ENCODE measurements at places on chromosomes 16 and 17.
A peak's percentile ranks its signal among the peaks of the same experiment; 100 is the strongest.

DNA sequence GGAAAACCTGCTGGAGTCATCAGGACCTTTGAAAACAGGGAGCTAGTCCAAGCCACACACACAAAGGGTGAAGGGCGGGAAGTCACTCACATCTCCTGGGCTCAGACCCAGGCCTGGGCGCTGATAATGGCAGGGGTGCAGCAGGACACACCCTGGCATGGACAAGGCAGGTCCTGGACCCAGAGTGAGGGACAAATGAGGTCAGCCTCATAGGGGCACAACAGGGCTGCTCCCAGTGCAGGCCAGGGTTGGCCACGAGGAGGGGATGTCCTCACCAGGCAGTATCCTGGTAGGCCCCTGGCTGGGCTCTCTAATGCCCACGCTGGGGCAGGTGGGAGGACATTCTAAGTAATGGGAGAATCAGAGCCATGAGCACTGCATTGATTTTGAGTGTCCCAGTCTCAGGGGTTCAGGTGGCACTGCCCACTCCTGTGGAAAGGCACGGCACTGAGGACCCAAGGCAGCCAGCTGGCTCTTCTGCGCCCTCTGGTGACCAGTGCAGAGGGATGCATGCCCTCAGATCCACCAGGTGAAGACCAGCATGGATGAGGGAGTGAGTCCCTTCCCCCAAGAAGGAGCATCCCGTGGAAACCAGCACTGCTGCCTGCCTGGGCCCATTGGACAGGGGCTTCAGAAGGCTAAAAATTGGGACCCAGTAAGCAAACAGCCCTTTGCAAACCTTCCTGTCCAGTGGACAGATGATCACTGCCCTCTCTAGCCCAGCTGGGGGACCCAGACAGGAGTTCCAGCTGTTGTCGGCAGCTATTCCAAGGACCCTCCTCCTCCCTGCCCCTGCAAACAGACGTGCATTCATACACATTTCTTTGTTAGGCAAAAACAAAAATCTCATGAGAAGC, 23.4 kb upstream of the SREBF1 start:
- peak; percentile 68 for DNase-seq

GRCh38 chr17:50939795-50940684, 73.9 kb upstream of the TOB1 start:
- DNase-seq: no peak

GRCh38 chr16:3149630-3150345, 15.0 kb downstream of the ZNF213 start:
- peak; percentile 52 for DNase-seq

GRCh38 chr16:78368121-78369102, 269.0 kb downstream of the WWOX start:
- no peak for DNase-seq

- DNase-seq: no peak
Observed at GRCh38 chr17:28970879-28971278, 19.6 kb upstream of the PHF12 start.

GRCh38 chr16:67517661-67518423, 10.8 kb upstream of the RIPOR1 start:
- no peak for DNase-seq

DNA sequence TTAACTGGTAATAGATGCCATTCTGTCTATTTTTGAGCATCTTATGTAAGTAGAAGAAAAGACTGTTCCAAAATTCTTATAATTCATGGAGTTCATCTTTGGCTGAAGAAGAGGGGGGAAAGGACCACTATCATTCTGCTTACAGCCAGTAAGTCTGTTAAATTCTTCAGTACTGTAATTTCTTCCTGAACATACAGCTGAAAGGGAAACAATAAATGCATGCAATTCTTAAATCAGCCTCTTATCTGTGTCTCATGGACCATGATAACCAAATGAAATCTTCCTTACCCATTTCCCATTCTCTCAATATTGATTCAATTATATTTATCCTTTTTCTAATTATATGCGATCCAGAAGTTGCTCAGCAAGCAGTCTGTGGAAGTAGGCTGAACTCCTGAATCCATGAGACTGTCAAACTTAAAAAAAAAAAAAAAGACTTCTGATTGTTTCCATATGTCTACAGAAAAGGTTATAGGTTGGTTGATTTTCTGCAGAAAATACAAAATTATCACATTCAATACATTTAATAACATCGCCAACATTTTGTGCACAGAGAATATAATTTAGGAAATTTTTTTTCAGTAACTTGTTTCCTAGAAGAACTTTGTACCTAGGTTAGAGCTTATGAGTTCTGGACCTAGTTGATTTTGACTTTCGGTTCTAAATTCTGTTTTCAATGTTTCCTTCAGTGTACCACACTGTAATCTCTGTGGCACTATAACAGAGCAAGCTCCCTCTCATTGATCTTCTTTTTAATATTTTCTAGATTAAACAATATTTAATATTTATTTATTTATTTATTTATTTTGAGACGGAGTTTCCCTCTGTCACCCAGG, 1.2 kb upstream of the ABCA9 start:
- no peak for DNase-seq

DNA sequence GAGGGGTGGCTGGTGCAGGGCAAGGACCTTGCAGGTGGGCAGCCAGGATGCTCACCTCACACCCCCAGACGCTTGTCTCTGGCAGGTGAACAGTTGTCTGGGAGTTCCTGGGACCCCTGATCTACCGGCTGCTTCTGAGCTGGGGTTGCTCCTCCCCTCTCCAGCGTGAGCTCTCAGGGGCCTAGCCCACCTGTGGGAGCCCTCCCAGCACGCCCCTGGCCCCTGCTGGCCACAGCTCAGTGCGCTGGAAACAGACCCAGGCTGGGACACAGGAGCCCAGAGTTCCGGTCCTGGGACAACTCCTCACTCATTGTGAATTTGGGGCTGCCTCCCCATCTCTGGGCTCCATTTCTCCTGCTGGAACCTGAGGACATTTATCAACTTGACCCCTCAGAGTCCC, 30.3 kb downstream of the ARHGAP23 start:
- DNase-seq: no peak

DNA sequence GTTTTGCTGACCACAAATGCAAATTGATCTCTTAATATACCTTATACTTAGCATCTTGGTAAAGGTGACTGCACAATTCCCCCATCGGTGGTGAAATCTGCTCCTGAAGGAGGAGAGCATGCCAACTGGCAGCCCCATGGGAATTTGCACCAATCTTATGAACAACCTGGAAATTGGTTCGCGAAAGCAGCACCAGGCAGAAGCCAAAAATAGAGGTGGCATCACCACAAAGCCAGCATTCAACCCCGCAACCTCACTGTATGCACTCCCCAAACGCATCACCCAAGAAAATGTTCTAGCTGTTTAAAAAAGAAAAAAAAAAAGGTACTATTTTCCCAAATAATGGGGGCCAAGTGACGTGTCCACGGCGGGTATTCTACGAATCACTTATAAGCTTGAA, 213.4 kb downstream of the ZFHX3 start:
- no peak for DNase-seq

GRCh38 chr17:79808763-79809529, 12.1 kb upstream of the CBX8 start:
- DNase-seq: peak; percentile 35

DNA sequence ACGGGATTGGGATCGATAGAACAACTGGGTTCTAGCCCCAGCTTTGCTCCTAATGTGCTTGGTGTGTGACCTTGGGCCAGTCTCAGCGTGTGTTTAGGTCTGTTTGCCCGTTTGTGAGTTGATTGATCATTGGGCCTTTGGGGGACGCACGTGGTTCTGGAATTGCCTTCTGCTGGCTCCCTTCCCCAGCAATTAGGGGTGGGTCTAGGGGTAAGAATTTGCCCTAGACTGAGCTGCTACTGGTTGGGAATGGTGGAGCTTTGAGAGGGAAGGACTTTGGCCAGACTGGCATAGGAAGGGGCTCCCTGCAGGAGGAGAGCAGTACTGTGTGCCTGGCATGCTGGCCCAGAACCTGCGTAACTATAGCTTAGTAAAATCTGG, 1.5 kb downstream of the SPNS2 start:
- DNase-seq: no peak

DNA sequence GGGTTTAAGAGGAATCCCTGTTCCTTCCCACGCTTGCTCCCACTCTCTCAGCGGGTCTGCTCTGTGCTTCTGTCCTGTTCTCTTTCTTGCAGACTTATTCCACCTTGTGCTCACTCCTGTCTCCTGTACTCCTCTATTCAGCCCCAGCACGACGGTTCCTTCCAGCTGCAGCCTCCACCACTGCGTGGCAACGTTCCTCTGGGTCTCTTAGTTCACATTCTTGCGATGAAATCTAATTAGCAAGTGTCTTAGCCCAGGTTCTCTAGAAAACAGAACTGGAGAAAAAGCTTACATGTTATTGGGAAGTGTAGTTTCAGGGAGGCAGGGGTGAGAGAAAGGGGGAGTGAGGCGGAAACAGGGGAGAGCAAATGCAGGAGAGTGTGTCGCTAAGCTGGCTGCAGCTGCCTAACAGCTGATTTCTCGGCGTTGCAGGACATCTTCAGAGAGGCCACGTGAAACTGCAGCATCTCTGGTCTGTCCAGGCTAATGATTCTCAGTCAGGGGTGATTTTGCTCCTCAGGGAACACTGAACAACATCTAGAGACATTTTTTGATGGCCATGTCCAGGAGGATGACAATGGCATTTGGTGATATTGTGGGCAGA, 213.2 kb upstream of the NLRP1 start:
- no peak for DNase-seq

- no peak for DNase-seq
Observed at GRCh38 chr16:2042986-2043666, 4.5 kb downstream of the NTHL1 start.

DNA sequence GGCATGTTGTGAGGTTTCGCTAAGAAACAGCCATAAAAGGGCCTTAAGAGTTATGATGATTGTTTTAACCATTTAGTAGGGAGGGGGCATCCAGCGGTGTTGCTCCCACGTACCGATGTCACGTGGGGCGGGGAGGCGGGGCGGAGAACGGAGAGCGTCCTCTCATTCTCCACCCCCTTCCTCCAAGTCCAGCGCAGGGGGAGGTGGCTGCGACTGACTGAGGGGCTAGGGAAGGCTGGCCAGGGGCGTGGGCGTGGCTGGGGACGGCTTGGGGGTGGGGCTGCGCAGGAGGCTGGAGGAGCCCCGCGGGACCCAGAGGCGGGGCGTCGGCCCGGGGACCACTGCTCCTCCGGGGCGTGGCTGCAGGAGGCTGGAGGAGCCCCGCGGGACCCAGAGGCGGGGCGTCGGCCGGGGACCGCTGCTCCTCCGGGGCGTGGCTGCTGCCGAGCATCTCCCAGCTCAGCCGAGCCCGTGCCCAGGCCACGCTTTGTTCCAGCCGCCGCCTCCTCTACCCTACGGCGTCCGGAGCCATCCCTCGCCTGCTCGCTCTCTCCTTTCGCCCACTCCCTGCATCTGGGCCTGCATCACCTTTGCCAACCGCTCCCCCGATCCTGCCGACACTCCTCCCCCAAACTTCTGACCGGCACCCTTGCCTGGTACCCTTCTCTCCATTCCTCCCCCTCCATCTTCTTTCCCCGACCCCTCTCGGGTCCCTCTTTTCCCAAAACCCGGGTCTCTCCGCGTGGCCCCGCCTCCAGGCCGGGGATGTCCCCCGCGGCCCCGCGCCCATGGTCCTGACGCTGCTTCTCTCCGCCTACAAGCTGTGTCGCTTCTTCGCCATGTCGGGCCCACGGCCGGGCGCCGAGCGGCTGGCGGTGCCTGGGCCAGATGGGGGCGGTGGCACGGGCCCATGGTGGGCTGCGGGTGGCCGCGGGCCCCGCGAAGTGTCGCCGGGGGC, at the start of gene SARM1:
Gene SARM1 (plus strand): TSS at position 450 of the 958 bp plus-strand sequence. CDS start 339 bp downstream, at position 789.
- DNase-seq: peak; percentile 96

GRCh38 chr16:57807252-57807967, 5.1 kb upstream of the KIFC3 start:
- peak; percentile 65 for DNase-seq

GRCh38 chr16:49458656-49459445, 85.2 kb downstream of the C16orf78 start:
- DNase-seq: no peak

DNA sequence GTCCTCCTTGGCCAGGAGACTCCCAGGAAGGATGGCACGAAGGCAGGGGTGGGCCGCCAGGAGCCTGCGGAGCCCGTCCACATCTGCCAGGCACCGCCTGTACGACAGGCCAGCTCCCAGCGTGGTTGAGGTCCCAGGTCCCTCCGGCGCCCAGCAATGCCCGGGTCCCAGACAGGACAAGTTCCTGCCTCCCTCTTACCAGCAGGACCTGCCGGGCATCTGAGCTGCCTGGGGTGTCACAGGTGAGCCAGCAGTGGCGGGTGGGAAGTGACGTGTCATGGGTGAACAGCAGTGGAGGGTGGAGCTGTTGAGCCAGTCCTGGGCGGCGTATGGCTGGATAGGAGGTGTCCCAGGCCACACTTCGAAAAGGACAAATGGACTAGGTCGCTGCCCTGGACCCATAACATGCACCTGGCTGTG, 15.7 kb upstream of the BAHCC1 start:
- DNase-seq: no peak

DNA sequence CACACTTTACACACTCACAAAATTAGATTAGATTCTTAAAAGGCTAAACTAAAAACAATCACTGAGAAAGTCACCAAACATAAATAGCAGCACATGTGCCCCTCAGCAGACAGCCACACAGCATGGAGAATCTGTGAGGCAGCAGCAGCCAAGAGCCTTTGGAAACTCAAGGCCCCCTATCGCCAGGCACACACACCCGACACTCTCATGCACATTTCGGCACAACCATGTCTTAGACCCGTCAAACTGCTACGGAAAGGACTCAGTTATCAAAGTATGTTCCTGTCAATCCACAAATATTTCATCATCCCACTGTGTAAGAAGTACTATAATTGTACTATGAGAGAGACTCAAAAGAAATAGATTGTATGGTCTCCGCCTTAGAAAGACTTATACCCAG, 20.9 kb downstream of the UBE2O start:
- no peak for DNase-seq

DNA sequence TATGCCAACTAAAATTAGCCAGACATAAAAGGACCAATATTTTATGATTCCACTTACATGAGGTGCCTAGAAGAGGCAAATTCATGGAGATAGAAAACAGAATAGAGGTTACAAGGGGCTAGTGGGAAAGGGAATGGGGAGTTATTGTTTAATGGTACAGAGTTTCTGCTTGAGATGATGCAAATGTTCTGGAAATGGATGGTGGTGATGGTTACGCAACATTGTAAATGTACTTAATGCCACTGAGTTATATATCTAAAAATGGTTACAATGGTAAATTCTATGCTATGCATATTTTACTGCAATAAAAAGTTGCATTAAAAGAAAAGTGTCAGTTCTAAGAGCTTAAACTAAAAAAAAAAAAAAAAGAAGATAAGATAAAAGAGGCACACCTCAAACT, 17.9 kb downstream of the MT1X start:
- DNase-seq: no peak

DNA sequence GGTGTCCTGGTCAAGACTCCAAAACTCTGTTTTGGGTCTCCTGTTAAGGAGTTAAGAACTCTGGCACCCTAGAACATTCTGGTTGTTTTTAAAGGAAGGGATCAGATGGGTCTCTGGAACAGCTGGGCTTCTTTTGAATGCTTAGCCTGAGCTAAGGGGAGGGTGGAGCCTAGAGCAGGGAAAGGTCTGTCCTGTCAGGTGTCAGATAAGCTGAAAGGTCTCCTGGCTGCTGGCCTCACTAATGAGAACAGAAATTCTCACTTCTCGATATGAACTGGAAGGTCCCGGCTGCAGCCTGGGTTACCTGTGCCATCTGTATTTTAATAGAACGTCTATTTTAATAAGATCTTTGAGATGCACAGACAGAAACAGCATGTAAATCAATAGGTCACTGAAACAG, 69.0 kb downstream of the RAP1GAP2 start:
- no peak for DNase-seq

GRCh38 chr17:80561541-80562114, 17.0 kb downstream of the RPTOR start:
- peak; percentile 32 for DNase-seq
